ENCODE measurements at places on chromosomes 3 and 15.

DNA sequence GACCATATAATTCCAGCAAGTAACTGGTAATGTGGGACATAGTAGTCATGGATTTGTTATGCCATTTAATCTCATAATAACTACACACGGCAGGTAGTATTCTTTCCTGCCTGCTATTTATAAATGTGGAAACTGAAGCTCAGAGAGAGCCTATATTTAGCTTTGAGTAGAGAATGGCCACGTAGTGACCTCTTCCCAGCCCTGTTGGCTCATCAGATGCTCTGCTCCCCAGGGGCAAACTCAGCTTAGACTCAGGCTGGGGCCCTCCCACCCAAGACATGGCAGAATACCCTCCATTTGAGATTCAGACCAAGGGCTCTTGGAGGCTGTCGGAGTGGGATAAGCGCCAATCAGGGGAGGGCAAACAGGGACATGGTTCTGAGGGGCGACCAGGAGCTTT is 17.3 kb upstream of the HDAC11 start:
- no peak for DNase-seq

DNA sequence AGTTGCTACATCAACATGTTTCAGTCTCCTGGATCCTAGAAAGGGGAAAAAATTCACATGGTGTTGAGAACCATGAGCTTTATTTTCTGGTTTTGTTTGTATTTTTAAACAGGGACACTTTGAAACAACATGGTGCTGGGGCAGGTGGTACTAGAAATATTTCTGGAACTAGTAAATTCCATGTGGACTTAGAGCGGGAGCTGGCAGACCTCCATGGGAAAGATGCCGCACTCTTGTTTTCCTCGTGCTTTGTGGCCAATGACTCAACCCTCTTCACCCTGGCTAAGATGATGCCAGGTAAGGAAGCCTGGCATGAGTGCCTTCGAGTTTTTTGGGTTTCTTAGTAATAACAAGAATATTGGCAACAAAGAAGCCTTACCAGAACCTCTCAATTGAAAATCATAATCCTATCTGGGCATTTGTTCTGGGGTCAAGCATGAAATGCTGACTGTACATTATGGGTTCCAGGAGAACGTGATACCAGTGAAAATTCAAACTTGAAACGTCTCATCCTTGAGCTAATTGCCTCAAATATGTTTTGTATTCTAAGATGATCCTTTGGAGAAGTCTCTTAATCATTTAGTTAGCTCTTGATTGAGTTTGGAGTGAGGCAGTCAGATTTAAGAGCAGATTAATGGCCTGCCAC is 7.9 kb downstream of the ALAS1 start:
- DNase-seq = no peak

DNA sequence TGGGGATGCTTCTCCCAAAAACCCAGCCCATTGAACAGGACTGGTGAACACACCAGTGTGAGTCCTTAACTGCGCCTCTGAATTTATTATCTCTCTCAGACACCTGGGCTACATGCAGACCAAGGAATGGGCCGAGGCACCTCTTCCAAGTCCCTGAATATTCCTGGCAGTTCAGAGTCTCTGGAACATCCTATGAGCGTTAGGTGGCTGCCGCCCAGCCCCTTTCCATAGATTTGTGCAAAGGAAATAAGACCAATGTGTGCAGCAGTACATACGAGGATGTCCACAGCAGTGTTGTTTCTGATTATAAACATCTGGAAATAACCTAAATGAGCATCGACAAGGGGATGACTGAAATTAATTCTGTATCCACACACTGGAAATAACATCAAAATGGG is 104.9 kb upstream of the RPL32 start:
- no peak for DNase-seq

- DNase-seq = no peak
These were observed 133.6 kb upstream of the ICE2 start for GRCh38 chr15:60612400-60613048.

- no peak for DNase-seq
These were observed 36.8 kb downstream of the CA12 start for GRCh38 chr15:63344731-63345390.

- DNase-seq = no peak
These were observed 160.4 kb upstream of the KCNH8 start for GRCh38 chr3:18987862-18988447.

GRCh38 chr3:60812502-60812901 is 438.8 kb downstream of the FHIT start:
- no peak for DNase-seq

DNA sequence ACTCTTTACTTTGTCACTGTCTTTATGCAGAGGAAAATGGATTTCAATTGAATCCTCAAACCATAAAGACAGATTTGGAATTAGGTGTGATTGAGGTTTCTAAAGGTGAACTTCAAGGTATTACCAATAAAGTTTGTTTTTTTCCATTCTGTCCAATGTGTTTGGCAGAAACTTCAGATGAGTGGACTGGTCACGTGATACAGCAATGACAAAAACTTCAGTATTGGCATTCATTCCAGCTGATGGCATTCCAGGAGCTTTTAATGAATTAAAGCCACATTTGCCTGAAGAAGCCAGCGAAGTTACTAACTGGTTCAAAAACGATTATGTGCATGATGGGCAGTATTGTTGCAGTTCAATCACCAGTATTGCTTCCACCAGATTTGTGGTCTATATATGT is 4.5 kb upstream of the MASP1 start:
- DNase-seq = no peak

GRCh38 chr15:84697236-84697990 is 18.5 kb downstream of the SEC11A start:
- DNase-seq = no peak

DNA sequence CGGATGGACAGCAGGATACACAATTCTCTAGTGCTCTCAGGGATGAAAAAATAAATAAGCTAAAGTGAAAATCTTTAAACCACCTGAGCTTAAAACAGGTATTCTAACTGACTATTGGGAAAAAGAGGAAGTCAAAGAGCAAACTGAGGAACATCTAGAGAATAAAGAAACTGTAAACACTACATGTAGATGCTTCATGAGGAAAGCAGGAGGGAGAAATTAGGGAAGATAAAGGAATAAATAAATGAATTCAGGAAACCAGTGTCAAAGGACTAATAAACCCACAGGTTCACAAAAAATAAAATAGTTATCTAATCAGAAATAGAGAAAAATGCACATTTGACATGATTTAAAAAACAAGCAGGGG is 525 bp upstream of the MCCC1 start:
- no peak for DNase-seq
